ENCODE measurements at places on chromosomes 4 and X.
A peak's percentile ranks its signal among the peaks of the same experiment; 100 is the strongest.

DNA sequence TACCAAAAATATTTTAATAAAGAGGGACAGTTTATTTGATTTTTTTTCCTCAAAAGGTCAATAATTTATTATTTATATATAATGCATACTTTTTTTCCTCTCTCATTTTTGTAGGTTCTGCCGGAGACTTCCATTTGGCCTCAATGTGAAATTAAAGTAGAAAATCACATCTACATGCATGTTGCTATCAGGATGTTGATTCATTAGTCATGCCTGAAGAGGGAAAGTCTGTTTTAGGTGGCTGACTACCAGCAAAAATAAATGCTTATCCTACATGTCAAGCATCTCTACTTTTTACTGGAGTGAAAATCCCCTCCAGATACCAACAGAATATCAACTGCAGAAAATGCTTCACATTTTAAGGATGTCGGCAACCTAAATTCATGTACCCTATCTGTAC lies 41.5 kb downstream of the KIAA0232 start:
- no peak for DNase-seq

GRCh38 chrX:138651494-138651893 lies 60.0 kb downstream of the FGF13 start:
- no peak for DNase-seq

DNA sequence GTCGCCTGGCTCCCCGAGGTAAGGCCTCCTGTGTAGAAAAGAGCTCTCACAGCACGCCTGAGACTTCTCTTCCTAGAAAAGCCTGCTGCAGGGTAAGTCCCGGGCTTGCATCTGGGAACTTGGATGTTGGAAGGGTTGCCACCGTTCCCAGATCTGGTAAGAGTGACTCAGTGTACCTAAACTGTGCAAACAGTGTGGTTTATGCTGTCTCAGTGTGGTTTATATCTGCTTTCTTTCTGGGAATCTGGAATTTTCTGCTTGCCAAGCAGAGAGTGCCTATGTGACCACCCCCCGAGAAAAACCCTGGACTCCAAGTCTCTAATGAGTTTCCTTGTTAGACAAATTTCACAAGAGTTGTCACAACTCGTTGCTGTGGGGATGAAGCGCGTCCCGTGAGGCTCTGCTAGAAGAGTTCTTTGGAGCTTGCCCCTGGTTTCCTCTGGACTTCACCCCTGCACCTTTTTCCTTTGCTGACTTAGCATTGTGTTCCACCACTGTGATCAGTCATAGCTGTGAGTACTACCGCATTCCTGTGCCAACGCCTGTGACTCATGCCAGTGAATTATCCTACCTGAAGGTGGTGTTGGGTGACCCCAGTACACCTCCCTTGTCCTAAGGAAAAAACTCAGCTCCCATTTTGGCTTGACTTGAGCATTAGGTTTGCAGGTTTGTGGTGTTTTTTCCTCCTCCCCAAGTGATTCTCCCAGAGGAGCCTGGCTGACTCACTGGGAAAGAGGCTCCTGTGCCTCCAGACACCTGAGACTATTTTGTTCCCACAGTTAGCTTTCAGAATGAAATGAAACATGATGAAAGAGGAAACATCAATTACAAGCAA lies 14.5 kb downstream of the SLC2A9 start:
- DNase-seq, result peak; percentile 93

DNA sequence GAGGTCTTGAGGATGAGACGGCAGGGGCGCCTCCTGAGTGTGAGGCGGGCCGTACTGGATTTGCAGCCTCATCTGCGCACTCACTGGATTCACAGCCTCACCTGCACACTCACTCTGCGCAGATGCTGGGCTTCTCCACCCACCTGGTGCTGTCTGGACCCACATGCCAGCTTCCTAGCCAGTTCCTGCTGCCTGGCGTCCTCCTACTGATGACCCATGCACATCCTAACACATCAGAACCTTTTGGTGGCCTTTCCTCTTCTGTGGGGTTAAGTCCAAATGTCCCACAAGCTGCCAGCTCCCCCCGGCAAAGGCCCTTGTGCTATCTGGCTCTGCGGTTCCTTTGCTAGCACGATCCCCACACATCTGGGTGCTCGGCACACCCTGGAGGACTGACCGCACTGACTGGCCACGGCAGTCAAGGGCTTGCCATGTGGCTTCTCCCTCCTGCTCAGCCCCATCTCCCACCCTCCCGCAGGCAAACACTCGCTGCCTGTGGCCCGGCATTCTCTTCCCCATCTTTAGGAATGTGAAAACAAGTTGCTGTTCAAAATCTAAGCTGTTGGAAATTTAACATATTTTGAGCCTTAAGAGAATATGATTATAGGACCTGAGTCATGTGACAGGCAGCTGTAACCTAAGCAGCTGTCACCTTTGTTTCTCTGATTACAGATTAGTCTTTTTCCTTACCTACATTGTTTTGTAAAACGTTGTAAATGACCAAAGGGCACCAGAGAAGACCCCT lies 39.4 kb upstream of the AFAP1 start:
- no peak for DNase-seq

DNA sequence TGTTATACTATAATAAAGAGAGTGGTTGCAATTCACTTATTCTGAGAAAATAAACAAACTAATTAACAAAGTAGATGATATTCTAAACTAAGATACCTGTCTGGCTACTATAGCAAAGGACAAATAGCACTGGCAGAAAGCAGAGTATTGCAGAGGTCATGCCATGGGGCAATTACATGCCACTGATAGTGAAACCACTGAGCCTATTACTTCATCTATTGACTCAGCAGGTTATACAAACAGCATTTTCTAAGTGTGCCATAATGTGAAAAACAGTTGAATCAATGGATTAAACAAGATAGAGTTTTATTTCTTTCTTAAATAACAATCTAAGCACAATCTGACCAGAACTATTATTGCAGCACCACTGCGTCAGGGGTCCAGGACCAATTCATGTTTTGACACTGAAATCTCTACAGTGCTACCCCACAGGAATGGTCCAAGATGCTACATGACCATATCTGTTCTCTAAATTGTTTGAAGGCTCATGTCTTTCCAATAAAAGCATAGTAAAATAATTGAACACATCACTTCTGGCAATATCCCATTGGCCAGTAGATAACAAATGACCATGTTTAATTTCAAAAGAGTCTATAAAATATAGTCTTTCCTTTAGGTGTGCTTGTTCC lies 389.5 kb upstream of the GRID2 start:
- DNase-seq, result peak; percentile 12

GRCh38 chrX:19867411-19867732 lies 20.0 kb downstream of the SH3KBP1 start:
- DNase-seq, result no peak

Data from foreskin keratinocyte (primary cell).